ENCODE measurements at places on chromosomes 2 and 18.
A peak's percentile ranks its signal among the peaks of the same experiment; 100 is the strongest.

- no peak for DNase-seq
Observed at GRCh38 chr2:17614174-17614930, 73.9 kb downstream of the VSNL1 start.

DNA sequence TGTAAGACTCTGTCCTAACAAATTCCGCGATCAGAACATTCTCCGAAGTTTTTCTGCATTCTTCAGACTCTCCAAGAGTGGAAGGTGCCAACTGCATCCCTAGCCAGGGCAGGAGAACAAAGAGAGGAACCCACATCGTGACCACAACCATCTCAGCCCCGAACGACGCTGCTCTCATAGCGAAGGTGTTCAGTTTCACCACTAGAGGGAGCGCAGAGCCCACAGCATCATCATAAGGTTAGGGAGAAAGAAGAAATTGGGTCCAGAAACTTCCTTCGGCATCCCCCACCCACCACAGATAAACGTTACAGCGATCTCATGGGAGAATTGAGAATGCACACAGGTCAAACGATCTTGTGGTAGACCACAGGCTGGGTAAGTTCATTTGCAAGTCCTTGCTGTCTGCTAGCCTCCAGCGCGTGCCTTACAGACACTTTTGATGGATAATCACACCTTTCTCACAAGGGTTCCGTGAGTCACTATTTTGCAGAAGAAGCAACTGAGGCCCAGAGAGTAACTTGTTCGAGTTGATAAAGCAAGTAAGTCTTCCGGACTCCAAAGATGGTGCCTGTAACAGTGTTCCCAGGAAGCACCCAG is 53.7 kb upstream of the ARL4C start:
- peak; percentile 47 for DNase-seq

- no peak for DNase-seq
Observed at GRCh38 chr18:13175754-13176210, 42.8 kb upstream of the LDLRAD4 start.

DNA sequence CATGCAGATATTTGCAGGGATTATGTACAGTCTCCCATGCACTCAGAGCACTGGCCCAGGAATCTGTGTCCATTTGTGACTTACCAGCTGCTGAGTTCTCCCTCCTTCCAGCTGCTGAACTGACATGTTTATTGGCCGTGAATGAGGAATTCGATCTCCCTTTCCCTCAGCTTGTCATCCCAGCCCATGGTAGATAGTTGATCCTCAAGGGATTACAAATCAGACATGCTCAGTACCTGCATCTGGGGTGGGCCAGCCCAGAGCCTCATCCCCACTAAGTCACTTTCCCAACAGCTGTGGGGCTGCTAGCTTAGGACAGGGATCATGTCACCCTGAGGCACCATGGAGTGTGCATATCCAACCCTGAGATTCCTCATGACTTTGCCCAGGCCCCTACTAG is 1284.9 kb upstream of the LRRTM1 start:
- no peak for DNase-seq

- no peak for DNase-seq
Observed at GRCh38 chr2:233381638-233381995, 27.3 kb downstream of the DGKD start.

DNA sequence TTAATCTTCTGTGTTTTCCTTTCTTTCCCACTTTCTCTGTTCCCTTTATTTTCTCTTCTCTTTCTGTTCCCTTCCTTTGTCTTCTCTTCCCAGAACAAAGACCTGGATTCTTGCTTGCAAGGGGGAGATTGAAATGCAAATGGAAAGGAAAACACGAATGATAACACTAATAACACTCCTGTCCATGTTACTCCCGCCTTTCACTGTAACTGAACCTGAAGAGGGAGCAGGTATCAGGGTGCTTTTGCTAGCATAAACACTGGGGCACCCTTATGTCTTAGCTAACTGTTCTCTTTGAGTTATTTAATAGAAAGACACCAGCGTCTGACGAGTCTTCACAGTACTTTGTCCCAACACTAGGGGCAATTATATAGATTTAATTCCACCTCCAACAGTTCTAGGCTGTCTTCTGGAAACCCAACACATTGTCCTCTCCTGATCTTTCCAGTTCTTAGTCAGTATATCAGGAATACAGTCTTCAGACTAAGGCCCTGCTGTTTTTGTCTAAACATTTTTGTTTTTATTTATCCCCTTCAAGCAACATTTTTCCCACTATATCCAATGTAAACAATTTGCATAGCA is 99.2 kb downstream of the PTPRM start:
- DNase-seq: no peak

- DNase-seq: no peak
Observed at GRCh38 chr18:36047521-36047920, 19.8 kb downstream of the RPRD1A start.

DNA sequence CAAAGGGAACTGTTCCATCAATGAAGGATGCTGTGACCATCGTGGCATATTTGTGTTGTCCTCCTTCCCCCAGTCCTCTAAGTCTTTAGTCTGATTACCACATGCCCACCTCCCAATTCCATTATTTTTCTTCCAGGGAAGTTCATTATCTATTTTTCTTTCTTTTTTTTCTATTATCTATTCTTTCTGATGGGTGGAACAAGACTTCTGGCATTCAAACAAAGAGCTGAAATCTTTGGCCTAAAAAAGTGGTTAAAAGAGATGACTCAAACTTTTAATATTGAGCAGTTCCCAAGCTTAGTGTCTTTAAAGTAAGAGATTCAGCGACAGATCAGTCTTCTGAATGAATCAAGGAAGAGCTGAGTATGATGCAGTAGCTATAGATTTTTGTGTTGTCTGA is 66.6 kb downstream of the DIS3L2 start:
- no peak for DNase-seq

DNA sequence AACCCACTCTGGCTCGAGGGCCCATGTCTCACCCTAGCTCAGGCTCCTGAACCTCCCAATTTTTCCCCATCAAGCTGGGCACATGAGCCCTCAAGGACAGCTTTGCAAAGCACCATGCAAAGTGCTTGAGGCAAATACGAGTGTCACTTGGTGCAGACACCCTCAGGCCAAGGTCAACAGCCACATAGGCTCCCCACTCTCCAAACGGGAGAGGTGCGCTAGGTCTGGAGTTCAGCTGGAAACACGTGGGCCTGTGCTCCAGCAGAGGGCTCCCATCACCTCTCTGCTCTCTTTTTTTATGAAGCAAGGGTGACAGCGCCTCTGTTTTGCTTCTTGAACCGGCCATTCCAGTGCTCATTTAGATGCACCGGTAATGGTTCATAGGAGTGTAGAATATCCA is 11.9 kb upstream of the ARHGAP25 start:
- no peak for DNase-seq

DNA sequence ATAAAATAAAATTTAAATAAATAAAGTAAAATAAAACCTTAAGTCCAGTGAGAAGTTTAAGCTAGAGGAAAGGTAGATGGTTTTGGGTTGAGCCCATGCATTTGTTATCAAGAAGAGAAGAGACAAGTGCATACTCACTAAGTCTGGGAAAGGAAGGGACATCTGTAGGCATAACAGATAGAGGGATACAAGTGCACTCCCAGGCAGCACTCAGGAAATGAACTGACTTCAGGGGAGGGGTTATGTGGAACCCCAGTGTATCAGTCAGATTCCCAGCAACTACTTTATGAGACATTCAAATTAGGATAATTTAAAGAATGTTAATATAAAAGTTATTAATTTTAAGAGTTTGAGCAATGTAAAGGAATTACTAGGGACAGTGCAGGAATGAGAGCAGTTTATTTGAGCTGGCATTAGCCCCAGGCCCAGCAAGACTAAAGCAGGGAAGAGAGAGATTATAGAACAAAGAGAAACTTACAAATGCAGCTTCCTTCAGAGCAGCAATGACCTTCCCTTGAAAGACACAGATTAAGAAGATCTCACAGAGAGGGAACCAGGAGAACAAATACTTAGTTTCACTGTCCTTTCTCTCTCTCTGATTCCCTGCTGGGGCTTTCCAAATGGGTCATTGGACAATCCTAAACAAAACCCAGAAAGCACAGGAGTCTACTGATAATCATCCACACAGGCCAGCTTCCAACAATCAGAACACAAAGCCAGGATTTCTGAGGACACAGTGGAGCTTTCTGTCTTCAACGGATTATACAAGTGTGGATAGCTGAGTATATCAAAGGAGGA is 109.7 kb downstream of the ERBB4 start:
- DNase-seq: peak; percentile 47

GRCh38 chr18:10679557-10680270 is 153.9 kb downstream of the NAPG start:
- no peak for DNase-seq

- no peak for DNase-seq
Observed at GRCh38 chr2:20164061-20164733, 60.7 kb downstream of the SDC1 start.
